ENCODE measurements at places on chromosomes 12 and 14.

GRCh38 chr14:22509036-22509709 is 79.9 kb downstream of the DAD1 start:
- no peaks in the 10 kb centered on the region for H3K36me3 ChIP-seq
- no peak for DNase-seq
- H3K4me1 ChIP-seq: peaks cover 32% of the 10 kb centered on the region
- no peak overlapping the region for H3K27ac ChIP-seq
- no peak overlapping the region for H3K4me3 ChIP-seq
- no peaks in the 10 kb centered on the region for H3K27me3 ChIP-seq

DNA sequence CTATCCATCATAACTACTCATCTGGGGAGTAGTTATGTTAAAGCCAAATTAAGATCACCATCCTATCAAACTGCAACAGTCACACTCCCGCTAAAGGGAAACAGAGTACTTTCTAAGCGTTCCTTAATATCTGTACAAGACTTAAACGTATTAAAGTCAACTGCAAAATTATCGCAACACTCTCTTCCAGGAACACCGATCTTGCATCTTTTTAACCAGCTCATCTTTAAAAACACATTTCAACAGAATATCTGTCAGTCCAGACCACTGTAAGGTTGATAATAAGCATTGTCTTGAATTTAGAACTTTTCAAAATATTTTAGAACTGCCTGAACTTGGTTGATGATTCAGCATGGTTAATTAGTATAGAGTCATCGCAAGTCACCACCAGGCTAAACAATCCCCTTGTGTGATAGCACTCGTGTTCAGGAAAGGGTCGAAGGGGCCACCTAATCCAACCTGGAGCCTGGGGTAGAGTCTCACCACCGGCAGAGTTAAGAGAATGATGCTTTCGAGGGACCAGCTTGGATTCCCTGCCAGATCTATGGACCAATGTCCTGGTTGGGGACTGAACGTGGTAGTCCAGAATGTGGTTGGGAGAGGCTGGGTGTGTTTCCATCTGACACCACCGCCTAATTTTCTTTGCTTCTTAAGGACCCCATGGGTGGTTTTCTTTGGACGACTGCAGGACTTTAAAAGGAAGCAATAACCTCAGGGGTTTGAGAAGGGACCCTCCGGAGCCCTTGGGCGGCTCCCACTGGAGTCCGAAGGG is 890 bp downstream of the SPTLC2 start:
- peaks cover 40% of the 10 kb centered on the region for H3K4me1 ChIP-seq
- H3K27ac ChIP-seq: peak overlapping the region; percentile 83
- no peaks in the 10 kb centered on the region for H3K36me3 ChIP-seq
- no peak for DNase-seq
- peak overlapping the region; percentile 85 for H3K4me3 ChIP-seq

- peaks cover 24% of the 10 kb centered on the region for H3K4me1 ChIP-seq
- no peaks in the 10 kb centered on the region for H3K27me3 ChIP-seq
- no peak overlapping the region for H3K27ac ChIP-seq
- H3K36me3 ChIP-seq: no peaks in the 10 kb centered on the region
- no peak overlapping the region for H3K4me3 ChIP-seq
Observed at GRCh38 chr12:92070864-92071445, 74.7 kb downstream of the BTG1 start.

GRCh38 chr12:53972152-53972702 is 699 bp upstream of the HOXC11 start:
- H3K27me3 ChIP-seq: peaks cover 82% of the 10 kb centered on the region
- no peaks in the 10 kb centered on the region for H3K36me3 ChIP-seq
- DNase-seq: no peak
- peak overlapping the region; percentile 84 for H3K27ac ChIP-seq
- H3K4me3 ChIP-seq: peak overlapping the region; percentile 65

DNA sequence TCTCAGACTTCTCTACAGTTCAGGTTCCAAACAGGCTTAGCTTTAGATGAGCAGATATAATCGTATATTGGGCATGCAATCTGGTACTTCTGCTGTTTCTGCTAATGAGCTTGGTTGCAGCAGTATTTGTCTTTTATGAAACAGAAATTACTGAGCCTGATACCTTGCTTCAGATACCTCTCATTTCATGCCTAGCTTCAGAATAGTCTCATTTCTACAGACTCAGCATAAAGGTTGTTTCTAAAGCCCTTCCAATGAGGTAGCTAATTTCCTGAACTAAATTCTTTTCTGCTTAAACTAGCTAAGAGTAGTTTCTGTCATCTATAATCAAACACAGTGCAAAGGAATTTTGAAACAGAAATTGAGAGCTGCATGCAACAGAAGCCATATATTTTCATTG is 275.0 kb upstream of the KITLG start:
- DNase-seq: no peak
- H3K4me1 ChIP-seq: no peaks in the 10 kb centered on the region
- H3K27ac ChIP-seq: no peak overlapping the region
- H3K27me3 ChIP-seq: no peaks in the 10 kb centered on the region

GRCh38 chr12:121781998-121782979 is 11.2 kb downstream of the RHOF start:
- peaks cover 23% of the 10 kb centered on the region for H3K4me1 ChIP-seq
- H3K27ac ChIP-seq: no peak overlapping the region
- DNase-seq: no peak
- H3K36me3 ChIP-seq: peaks cover 9% of the 10 kb centered on the region

GRCh38 chr14:69190191-69190590 is 1.1 kb upstream of the EXD2 start:
- H3K4me1 ChIP-seq: peaks cover 8% of the 10 kb centered on the region
- no peak overlapping the region for H3K27ac ChIP-seq
- no peaks in the 10 kb centered on the region for H3K27me3 ChIP-seq
- no peak for DNase-seq

GRCh38 chr12:71536279-71536938 is 96.8 kb downstream of the LGR5 start:
- DNase-seq: no peak
- no peak overlapping the region for H3K27ac ChIP-seq
- H3K4me1 ChIP-seq: no peaks in the 10 kb centered on the region
- H3K27me3 ChIP-seq: no peaks in the 10 kb centered on the region
- no peaks in the 10 kb centered on the region for H3K36me3 ChIP-seq

DNA sequence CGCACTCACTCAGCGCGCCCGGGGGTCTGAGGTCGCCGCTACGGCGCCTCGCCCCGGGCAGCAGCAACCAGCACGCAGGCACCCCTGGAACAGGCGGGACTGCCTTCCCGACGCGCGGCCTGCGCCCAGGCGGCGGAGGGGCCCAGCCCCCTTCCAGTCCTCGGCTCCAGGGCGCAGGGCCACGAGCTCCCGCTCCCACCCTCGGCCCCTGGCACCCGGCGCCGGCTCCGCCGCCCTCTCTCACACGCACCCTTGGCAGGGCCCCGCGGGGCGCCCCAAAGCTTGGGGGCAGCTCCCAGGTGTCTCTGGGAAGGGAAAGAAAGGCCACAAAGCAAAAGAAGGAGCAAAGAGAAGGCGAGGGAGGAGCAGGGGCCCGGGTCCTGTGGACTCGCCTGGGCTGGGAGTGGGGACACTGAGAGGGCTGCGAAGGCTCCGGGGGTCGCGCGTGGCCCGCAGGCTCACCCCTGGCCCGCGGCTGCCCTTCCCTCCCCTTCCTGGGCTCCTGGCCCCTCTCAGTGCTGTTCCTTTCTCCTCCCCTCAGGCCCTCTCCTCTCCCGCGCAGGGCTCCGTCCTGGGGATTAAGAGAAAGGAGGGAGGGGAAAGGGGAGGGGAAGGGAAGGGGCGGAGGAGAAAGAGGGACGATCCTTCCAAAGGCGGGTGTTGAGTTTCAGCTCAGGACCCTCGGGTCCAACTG is 907 bp upstream of the EFS start:
- peak; percentile 78 for DNase-seq
- H3K27ac ChIP-seq: peak overlapping the region; percentile 98
- peak overlapping the region; percentile 66 for H3K4me3 ChIP-seq
- no peaks in the 10 kb centered on the region for H3K36me3 ChIP-seq
- peaks cover 71% of the 10 kb centered on the region for H3K4me1 ChIP-seq

- no peak overlapping the region for H3K4me3 ChIP-seq
- DNase-seq: no peak
- H3K27ac ChIP-seq: no peak overlapping the region
- no peaks in the 10 kb centered on the region for H3K27me3 ChIP-seq
Observed at GRCh38 chr14:49879646-49880204, 13.2 kb upstream of the ARF6 start.

DNA sequence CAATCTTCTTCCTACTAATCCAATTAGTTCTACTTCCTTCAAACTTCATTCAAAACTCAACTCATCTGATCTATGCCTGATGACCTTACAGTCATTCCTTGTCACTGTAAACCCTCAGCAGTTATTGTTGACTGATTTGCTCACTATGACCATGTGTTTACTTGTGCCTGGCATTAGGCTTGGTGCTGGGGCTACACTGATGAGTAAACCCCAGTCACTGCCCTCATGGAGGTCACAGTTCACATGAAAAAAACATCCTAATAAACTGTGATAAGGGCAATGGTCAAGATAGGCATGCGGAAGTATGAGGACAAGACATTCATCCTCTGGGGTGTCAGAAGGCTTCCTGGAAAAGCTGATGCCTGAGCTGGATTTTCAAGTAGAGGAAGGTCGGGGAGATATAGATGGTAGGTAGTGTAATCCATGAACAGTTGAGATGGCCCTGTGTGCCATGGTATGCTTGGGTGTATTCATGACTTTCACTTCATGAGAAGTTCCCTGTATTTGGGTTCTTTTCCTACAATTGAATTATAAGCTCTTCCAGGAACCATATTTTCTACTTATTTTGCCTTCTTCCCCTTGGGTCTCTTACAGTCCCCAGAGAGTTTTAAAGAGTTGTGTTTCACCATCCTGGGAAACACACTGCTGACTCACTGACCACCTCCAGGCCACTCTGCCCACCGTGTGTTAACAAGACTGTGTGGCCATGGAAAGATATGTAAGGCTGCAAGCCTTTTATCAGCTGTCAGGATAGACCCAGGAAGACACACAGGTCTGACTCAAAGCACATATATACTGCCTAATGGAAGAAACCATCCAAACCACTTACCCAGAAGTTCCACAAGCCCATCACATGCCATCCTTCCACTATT is 38.7 kb upstream of the DUSP6 start:
- H3K4me1 ChIP-seq: peaks cover 15% of the 10 kb centered on the region
- no peaks in the 10 kb centered on the region for H3K36me3 ChIP-seq
- DNase-seq: no peak
- no peak overlapping the region for H3K4me3 ChIP-seq
- peak overlapping the region; percentile 64 for H3K27ac ChIP-seq
- no peaks in the 10 kb centered on the region for H3K27me3 ChIP-seq

GRCh38 chr12:94686834-94687628 is 36.7 kb upstream of the TMCC3 start:
- no peaks in the 10 kb centered on the region for H3K27me3 ChIP-seq
- peaks cover 18% of the 10 kb centered on the region for H3K4me1 ChIP-seq
- no peak for DNase-seq

- H3K27me3 ChIP-seq: no peaks in the 10 kb centered on the region
- H3K4me1 ChIP-seq: peaks cover 25% of the 10 kb centered on the region
- no peak for DNase-seq
- H3K4me3 ChIP-seq: no peak overlapping the region
Observed at GRCh38 chr12:122004633-122005071, 17.0 kb upstream of the BCL7A start.

DNA sequence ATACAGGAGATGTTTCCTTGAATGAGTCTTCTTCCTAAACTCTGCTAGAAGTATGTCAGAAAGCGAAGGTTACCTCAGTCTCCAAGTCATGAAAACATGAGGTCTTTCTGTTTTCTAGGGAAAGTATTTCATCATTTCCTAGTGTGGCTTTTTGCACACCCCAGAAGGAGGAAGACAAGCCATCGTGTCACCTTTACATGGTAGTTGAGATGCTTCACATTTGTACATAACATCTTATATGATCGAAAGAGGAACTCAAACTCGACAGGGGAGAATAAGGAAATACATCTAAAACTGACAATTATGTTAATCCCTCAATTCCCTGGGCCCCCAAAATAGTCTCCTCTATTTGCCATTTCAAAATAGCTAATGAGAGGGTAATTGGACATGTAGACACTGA is 214.1 kb upstream of the PLEKHG7 start:
- no peaks in the 10 kb centered on the region for H3K36me3 ChIP-seq
- H3K27me3 ChIP-seq: no peaks in the 10 kb centered on the region
- peaks cover 2% of the 10 kb centered on the region for H3K4me1 ChIP-seq

DNA sequence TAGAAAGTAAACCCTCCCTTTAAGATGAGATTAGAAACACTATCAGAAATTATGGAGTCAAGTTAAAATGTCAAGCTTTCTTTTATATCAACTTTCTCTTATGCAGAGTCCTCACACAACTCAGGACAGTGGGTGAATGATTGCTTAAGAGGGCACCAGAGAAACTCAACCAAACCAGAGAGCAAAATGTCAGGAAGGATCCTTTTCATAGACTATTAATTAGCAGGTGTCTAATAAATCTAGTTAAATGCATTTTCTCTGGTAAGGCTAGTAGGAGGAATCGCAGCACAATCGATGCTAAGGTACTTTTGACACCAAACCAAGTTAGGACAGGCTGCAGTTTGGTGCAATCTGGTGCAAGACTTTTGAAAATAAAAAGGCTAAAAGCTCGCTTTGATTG is 614.7 kb upstream of the FOXG1 start:
- H3K4me3 ChIP-seq: no peak overlapping the region
- DNase-seq: no peak
- H3K36me3 ChIP-seq: no peaks in the 10 kb centered on the region
- H3K27ac ChIP-seq: no peak overlapping the region
- no peaks in the 10 kb centered on the region for H3K4me1 ChIP-seq

GRCh38 chr12:45042599-45042998 is 8.3 kb downstream of the DBX2 start:
- no peak overlapping the region for H3K27ac ChIP-seq
- H3K36me3 ChIP-seq: no peaks in the 10 kb centered on the region
- no peaks in the 10 kb centered on the region for H3K4me1 ChIP-seq
- H3K27me3 ChIP-seq: no peaks in the 10 kb centered on the region

DNA sequence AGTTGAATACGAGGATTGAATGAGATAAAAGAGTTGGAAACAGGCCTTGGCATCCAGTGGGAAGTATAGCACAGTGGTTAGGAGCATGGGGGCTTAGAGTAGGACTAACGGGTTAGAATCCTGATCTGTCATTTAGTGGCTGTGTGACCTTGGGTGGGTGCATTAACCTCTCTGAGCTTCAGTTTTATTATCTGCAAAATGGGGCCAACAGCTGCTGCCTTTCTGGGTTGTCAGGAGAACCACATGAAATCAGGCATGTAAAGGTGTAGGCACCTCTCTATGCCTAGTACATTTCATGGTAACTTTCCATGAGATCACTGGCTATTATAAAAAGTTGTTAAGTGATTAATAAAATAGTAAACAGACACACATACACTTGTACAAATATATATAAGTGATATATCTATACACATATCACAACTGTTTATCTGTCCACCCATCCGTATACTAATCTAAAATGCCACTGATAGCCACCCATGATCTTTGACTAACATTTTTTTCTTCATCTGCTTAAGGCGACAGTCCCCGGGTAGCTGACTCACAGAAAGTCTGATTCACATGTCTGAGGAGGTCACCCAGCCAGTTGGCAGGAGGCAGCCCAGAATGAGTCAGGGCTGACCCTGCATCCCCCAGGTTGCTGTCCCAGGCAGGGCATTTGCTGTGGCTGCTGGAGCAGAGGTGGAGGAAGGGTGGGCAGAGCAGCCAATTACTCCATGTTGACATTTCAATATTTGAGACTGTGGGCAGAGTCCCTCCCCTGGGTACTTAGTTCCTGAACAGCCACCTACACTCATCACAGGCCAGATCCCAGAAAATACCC is 125.6 kb upstream of the NOS1 start:
- H3K4me3 ChIP-seq: no peak overlapping the region
- H3K27ac ChIP-seq: no peak overlapping the region
- no peaks in the 10 kb centered on the region for H3K4me1 ChIP-seq
- no peak for DNase-seq

Measured in suprapubic skin (tissue), 4 donors.